ENCODE measurements at places on chromosomes 6 and 20.

DNA sequence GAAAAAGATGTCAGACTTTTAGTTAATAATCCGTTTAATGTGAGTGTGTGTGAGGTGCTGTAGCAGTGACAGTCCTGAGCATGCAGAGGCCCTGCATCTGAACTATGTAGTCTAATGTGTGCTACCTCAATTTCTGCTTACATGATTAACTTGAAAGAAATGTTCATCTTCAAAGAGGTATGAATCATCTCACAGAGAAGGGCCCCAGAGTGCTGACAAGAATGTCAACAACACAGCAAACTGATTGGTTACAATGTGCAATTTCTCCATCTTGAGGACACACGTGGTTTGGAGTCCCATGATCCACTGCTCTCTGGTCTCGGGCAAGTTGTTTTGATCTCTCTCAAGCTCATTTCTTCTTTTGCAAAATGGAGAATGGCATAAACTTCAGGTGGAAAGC, 61.7 kb upstream of the EMILIN3 start:
- no peak for DNase-seq

- no peak for DNase-seq
Measured at GRCh38 chr6:29764422-29765196, 41.4 kb downstream of the HLA-F start.

DNA sequence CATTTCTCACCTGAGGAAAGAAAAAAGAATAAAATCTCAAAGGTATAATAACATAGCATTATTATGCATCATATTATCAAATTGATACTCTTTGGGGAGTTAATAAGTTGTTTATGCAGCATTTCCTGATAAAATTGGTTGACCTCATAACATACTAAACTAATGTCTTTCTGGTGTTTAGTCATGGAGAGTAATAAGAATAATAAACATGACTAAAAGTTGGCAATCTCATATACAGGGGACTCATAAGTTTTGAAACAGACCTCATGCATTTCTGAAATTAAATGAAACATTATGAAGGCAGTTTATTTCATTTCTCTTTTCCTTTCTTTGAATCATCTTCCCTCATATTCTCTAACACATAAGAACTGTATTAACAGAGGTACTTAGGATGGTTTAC, 60.5 kb upstream of the PRDM1 start:
- DNase-seq, result no peak

- DNase-seq, result no peak
Measured at GRCh38 chr20:58330687-58331086, 21.2 kb downstream of the RAB22A start.
